ENCODE measurements at places on chromosomes 3 and 15. TPM values are rescaled to one million over a fixed set of nuclear protein-coding genes. Genes with fewer than 3 reads are reported as not detected.

- DNase-seq, result no peak
These were observed 76.6 kb downstream of the NEDD4 start for GRCh38 chr15:55916666-55917409.

Gene DNAJC17
- 32.5 TPM for polyA plus RNA-seq

GRCh38 chr3:94737116-94737515 lies 674.3 kb downstream of the NSUN3 start:
- DNase-seq, result no peak

Gene LRRC2
- polyA plus RNA-seq, result 1.9 TPM

DNA sequence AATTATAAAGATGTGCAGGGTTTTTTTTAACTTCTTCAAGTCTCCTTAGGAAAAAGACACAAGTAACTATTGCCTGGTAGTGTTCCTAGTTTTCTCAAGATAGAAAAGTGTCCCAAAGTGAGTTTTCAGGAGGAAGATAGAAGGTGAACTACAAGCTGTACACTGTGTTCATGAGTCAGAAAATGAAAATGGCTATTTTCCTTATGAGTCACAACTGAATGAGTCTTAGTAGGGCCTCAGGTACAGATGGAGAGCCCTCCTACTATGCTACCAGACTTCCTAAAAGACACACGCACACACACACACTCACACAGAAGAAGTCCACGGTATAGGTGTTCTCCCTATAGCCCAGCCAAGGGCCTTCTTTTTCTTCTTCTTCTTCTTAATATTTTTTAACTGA lies 3.1 kb downstream of the MYO1E start:
- DNase-seq, result no peak

GRCh38 chr15:84773716-84774115 lies 25.3 kb downstream of the ZNF592 start:
- no peak for DNase-seq

Gene TMEM40
- 0.57 TPM for polyA plus RNA-seq

- DNase-seq, result no peak
These were observed 33.7 kb downstream of the RORA start for GRCh38 chr15:61195116-61196002.

DNA sequence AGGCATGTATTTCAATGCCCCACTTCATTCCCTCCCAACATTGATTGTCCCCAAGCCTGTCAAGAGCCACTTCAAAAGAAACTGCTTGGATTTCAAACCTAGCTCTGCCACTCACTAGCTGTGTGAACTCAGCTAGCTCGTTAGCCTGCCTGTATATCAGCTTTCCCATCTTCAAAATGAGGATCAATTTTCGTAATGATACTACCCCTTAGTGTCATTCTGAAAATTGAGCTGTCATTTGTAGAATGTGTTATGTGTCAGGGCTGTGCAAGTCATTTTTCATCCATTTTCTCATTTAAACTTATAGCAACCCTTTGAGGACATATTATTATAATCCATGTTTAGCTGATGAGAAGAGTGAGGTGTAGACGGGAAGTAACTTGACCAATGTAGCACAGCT lies 88.6 kb downstream of the TRIM42 start:
- no peak for DNase-seq

Gene NOX5
- 0.08 TPM for polyA plus RNA-seq

DNA sequence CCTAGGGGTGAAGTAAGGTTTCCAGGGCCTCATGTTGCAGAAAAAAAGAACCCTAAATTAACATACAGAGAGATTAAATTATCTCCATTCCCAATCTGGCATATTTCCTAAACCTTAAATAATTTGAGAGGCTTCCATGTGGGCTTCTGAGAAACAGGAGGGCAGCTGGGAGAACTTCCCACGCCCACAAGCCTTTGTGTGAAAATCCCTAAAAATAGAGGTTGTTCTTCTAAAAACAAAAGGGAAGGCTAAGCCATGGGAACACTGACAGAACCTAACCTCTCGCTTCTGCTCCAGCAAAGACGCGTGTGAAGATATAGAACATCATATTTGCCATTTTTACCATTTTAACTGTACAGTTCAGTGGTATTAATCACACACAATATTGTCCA lies 812 bp upstream of the SLC12A8 start:
- DNase-seq, result no peak

All from liver (tissue), 10 donors.